ENCODE measurements at places on chromosomes 16 and 17.

GRCh38 chr17:45139533-45139920, 4.0 kb downstream of the ACBD4 start:
- DNase-seq = no peak

- DNase-seq = peak; percentile 92
Measured at GRCh38 chr16:3134338-3135125, at the start of gene ZNF213. Gene ZNF213 (plus strand): TSS chr16:3135029. CDS start chr16:3137281, 2,252 bp downstream.

- no peak for DNase-seq
Measured at GRCh38 chr16:77450790-77451487, 16.1 kb upstream of the ADAMTS18 start.

DNA sequence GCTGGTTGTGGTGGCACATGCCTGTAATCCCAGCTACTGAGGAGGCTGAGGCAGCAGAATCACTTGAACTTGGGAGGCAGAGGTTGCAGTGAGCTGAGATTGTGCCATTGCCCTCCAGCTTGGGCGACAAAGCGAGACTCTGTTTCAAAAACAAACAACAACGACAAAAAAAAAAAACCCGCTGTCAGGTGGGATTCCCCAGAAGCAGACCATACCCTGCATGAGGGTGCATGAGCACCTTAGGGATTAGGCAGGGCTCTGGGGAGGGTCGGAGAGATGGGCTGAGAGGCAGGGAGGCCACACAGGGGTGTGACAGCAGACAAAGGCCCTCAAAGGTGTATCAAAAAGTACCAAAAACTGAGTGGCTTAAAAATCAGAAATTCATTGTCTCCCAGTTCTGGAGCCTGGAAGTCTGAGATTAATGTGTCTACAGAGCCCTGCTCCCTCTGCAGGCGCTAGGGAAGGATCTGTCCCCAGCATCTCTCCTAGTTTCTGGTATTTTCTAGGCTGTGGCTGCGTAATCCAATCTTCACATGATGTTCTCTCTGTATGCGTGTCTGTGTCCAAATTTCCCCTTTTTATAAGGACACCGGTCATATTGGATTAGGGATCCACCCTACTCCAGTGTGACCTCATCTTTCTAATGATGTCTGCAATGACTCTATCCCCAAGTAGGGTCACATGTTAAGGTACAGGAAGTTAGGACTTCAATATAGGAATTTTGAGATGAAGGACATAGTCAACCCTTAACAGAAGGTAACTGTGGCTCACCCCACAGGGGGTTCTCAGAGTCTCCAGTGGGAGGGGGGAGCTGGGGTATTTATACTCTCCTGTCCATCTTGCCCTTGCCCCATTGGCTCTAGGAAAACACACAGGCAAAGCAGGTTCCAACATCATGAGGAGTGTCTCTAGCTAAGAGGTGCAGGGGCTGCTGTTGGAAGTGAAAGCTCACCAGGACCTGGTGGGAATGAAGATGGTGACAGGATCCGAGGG, 13.6 kb upstream of the TVP23A start:
- DNase-seq = no peak

DNA sequence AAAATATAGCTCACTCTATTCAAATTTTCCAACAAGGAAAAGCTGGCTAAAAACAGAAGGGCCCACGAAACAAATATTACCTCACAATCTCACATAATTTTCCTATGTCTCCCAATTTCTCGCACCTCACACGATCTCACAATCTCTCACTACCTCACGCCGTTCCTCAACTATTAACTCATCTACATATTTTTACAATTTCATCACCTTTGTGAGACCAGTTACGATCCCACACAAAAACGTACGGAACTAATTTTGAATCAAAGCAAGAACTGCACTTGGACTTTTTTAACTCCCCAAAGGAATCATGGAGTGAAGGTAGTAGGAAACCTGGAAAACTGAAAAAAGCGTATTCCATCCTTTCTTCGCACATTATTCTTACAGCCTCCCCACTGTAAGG, 1.1 kb downstream of the CBX1 start:
- no peak for DNase-seq

DNA sequence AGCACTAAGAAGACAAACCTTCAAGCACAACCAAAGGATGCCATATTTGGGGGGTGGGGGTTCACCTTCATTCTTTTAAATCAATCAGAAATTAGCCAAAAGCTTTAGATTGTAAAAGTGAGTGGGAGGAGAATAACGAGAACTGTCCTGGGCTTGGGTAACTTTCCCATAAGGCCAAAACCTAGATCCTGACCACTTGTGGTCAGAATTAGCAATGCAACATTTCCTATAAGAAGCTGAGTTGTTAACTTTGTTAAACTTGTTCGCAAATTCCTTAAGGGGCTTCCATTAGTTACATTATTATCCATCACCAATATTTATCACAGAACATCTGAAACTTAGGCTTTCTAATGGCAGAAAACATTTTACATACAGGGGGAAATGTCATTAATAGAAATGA, 25.1 kb downstream of the STAT5B start:
- no peak for DNase-seq

DNA sequence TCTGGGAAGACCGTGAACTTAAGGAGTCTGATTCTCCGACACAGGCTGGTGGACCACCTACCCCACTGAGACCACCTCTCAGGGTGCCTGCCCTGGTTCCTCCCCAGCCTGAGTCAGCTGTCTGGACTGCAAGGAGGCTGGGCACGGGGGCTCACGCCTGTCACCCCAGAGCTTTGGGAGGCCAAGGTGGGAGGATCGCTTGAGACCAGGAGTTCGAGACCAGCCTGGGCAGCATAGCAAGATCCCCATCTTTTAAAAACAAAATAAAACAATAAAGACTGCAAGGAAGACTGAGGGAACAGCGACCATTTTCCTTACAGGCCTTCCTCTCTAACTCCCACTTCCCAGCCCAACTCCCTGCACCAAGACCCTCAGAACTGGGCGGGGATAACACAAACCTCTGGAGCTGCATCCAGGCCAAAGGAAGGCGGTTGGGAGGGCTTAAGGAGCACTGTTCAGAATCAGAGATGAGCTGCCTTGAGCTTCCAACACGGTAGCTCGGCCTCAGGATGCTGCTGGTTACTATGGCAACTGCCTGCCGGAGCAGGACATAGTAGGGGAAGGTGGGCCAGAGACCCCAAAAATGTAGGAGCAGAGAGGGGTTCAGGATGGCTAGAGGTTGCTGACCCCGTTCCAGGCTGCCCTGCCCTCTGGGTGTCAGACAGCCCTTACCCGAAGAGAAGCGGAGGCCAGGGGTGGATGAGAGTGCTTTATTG, 4.4 kb downstream of the APOBR start:
- no peak for DNase-seq

- DNase-seq = no peak
Measured at GRCh38 chr16:78444-79150, 572 bp downstream of the MPG start.

- no peak for DNase-seq
Measured at GRCh38 chr16:66832661-66833305, 2.0 kb upstream of the NAE1 start.

DNA sequence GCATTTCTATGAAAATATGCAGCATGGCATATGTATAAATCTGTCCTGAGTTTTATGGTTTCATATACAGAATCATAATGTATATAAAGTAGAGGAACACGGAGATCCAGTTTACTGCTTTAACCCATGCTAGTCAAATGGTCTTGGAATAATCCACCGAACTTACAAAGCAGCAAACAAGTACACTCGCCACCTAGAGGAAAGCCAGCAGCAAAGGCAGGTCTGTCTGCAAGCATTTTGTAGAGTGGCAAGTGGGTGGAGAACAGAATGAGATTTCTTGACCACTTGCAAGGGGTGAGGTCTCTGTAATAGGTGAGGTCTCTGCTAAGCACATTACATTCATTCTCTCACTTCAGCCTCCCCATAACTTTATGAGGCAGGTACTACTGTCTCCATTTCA, 308.3 kb downstream of the CA10 start:
- DNase-seq = no peak

GRCh38 chr17:81309140-81309858, 14.2 kb upstream of the SLC38A10 start:
- no peak for DNase-seq
